Endothelial cell (in vitro differentiated cells): ENCODE measurements at places on chromosomes 1 and 21.

- no peak for DNase-seq
Measured at GRCh38 chr1:41661428-41662060, 177.1 kb upstream of the EDN2 start.

GRCh38 chr1:181443231-181443853 lies 40.0 kb upstream of the CACNA1E start:
- no peak for DNase-seq

DNA sequence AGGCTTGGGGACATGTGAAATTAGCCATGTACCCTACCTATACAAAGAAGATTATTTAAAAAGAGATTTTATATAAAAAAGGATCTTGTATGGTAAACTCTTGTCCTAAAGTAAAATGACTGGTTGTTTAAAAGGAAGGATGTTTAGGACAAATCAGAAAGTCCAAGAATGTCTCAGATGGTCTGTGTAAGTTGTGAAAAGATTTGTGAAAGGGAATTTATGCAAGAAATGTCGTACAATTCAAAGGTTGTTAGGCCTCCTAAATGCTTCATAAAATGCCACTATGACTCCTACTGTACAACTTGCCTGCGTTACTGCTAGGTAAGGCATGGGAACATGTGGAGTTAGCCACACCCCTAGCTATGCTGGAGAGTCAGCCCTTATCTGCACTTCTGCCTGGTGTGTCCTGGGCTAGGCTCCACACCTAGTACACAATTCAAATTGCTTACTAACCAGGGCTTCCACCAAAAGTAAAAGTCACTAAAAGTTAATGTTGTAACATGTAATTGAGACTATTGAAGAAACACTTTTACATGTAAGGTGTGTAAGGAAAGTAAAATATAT lies 19.7 kb downstream of the PRDX6 start:
- no peak for DNase-seq

- no peak for DNase-seq
Measured at GRCh38 chr1:6954591-6954990, 169.3 kb downstream of the CAMTA1 start.

DNA sequence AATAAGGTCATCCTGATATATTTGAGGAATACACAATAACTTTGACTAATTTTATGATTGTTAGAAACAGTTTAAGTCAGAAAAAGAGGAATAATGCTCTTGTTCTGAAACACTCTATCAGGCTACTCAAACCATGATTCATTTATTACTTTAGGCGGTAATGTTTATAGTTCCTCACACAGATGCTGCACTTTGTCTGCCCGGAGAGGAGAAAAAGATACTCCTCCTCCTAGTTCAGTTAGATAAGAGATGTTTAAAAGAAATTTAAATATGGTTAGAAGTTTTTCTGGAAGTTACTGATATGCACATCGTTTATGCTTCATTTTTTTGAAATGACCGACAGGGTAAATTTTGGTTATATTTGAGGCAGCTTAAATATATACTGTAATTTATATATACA lies 103.0 kb downstream of the ZMYM4 start:
- no peak for DNase-seq

DNA sequence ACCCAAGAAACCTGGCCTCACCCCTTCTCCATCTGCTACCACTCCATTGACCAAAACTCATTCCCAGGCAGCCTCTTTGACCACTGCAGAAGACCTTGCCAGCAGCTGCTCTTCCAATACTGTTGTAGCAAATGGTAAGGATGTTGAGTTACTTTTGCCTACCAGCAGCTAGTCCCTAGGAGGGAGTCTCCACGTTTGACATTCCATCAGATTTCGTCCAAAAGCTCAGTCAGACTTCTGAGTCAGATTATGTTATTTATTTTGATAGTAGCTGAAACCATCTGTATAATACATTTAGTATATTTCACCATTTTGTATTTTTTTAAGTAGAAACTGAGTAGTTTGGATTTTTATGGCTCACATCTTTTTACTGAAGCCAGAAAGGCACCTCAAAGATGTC lies 51.5 kb upstream of the WNT2B start:
- DNase-seq, result no peak

GRCh38 chr1:112904831-112905261 lies 51.1 kb downstream of the SLC16A1 start:
- DNase-seq, result no peak

GRCh38 chr1:169316556-169316955 lies 51.0 kb downstream of the NME7 start:
- DNase-seq, result no peak

GRCh38 chr1:162530307-162530987 lies 31.1 kb upstream of the UAP1 start:
- no peak for DNase-seq

DNA sequence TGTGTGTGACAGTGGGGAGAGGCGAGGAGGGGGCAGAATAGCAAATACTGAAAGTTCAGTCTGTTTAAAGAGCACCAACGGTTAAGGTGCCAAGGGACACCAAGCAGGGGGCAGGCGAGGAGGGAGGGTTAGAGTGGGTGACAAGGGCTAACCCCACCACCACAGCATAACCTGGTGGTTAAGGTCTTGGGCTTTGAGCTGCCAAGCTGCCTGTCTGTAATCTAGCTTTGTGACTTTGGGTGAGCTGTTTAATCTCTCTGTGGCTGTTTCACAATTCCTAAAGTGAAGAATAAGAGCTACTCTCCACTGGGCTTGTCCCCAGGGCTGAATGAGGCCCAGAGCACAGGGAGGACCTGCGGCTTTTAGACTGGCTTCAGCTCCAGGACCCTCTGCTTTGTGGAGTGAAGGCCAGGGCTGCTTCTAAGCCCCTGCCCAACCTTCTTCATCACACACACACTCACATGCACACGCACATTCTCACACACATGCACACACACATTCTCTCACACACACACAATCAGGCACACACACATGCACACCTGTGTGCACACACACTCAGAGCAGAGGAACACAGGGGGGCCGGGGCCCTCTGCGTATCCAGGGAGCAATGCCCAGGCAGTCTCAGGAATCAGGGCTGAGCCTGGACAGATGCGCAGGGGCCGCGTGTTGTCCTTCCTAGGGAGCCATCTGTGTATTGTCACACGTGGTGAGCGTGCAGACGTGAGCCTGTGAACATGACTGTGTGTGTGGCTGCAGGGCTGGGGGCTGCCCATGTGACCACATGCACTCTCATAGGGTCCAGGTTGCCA lies 101.6 kb upstream of the TARDBP start:
- DNase-seq, result no peak

GRCh38 chr1:159201642-159202041 lies 3.0 kb upstream of the ACKR1 start:
- DNase-seq, result no peak

DNA sequence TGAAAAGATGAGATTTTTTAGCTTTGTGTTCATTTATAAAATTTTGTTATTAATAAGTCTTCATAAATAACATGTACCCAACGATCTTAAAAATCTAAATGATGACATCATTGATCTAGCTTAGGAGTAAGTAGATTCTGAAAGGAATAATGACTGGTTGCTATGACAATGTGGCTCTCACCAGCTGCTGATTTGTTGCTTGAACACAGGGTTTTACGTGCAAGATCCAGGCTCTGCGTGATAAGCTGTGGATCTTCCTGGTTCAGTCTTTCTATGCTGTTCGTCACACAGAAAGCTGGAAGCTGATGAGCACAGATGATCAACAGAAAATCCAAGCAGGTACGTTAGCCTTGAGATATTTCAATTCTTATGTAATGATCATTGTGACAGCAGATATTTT lies 49.1 kb upstream of the C1orf146 start:
- DNase-seq, result no peak

DNA sequence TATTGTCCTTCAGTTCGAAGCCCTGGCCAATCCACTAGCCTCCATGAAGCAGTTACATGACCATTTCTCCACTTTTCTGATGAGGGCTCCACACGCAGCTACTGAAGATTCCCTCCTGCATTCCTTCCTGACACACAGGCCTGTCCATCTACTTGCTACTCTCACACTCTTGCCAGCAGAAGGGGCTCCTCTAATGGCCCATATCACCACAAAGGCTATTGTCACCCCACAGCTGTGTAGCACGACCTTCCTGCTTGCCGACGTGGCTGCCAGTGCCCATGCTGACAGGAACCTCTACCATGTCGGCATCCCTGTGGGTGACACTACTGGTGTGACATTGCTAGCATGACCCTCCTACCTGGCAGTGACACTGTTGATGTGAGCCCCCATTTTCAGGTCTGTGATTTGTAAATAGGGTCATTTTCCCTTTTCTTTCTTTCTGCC lies 1528.6 kb upstream of the TPTE start:
- peak; percentile 41 for DNase-seq

DNA sequence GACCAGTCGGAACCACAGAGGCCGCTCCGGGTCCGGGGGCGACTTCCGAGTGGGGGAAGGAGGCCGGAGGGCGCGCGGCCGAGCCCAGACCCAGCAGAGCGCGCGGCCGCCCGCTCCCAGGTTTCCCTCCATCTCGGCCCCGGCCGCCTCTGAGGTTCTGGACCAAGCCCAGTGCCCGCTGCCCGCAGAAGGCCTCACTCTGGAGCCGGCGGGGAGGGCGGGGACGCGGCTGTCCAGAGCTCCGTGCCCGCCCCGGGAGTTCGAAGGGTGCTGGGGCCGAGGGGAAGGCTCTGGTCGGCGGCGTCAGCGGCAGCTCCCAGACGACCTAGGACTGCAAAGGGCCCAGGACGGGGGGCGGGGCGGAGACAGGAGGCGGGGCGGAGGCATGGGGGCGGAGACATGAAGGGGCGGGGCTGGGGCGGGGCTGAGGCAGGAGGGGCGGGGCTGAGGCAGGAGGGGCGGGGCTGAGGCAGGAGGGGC lies 48.0 kb upstream of the SLC19A1 start:
- DNase-seq, result peak; percentile 74

- DNase-seq, result no peak
Measured at GRCh38 chr1:27506703-27507102, 16.7 kb upstream of the WASF2 start.

- DNase-seq, result no peak
Measured at GRCh38 chr1:109258481-109259466, 9.4 kb downstream of the CELSR2 start.

DNA sequence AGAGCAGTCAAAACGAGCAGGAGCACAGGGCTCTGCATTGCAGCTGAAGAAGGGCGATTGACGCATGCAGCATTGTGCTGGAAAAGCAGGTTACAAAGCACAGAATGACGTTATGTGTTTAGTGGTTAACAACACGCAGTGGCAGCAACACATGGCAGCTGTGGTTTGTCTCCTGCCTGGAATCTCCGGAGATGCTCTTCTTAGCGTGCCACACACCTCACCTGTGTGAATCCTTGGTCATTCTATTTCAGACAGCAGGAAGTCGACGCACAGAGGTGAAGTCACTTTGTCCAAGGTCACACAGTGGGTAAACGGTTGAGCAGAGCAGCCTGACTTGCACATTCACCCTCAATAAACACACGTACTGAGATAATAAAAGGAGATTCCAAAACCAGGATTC lies 14.7 kb downstream of the OBSCN start:
- no peak for DNase-seq

DNA sequence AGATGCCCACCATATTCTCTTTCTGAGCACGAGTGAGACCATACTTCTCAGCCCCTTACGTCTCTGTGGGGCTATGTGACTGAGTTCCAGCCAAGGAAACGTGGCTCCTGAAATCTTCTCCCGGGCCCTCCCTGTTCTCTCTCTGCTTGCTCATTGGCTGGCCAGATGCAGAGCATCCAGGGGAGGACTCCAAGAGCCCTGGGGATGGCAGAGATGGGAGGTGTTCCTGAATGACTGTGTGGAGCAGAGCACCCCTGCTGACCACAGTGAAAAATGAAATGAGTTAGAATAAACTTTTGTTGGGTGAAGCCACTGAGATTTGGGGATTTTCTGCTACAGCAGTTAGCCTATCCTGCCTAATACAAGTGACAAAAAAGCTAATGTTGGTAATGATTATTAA lies 23.8 kb downstream of the KIAA0040 start:
- DNase-seq, result no peak

DNA sequence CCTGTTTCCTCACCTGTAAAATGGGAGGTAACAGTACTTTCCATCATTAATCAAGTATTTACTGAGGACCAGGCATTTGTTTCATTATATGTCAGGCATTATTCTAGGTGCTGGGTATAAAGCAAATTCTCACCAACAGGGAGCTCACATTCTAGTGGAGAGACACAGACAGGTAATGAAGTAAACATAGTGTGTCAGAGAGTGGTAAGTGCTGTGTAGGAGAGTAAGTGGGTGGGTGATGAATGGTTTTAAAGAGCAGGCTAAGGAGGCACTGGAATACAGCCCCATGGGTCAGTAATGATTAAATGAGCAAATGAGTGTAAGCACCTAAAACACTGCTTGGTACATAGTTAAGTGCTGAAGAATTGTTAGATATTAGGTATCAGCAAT lies 60.4 kb downstream of the DNTTIP2 start:
- no peak for DNase-seq

DNA sequence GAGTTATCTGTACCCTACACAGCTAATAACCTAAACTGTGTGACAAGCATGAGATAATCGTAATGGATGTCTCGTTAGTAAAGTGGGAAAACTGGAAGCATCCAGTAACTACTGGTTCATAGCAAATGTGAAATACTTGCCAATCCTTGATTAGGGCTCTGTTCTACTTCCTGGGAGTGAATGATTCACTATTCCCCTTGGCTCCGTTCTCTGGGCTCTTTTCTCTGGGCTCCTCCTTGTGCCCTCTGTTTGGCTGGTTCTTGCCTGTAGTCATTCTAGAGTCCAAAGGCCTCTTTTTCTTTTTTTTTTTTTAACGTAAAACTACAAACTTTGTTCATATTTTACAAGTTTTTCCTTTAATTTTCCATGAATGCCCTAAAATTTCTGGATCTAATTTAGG lies 465.8 kb upstream of the PLXNA2 start:
- no peak for DNase-seq

GRCh38 chr1:29893806-29894205 lies 657.5 kb downstream of the PTPRU start:
- DNase-seq, result no peak

- peak; percentile 66 for DNase-seq
Measured at GRCh38 chr1:160046494-160047110, 14.8 kb upstream of the PIGM start.

- no peak for DNase-seq
Measured at GRCh38 chr1:241553886-241554592, 21.9 kb downstream of the KMO start.

DNA sequence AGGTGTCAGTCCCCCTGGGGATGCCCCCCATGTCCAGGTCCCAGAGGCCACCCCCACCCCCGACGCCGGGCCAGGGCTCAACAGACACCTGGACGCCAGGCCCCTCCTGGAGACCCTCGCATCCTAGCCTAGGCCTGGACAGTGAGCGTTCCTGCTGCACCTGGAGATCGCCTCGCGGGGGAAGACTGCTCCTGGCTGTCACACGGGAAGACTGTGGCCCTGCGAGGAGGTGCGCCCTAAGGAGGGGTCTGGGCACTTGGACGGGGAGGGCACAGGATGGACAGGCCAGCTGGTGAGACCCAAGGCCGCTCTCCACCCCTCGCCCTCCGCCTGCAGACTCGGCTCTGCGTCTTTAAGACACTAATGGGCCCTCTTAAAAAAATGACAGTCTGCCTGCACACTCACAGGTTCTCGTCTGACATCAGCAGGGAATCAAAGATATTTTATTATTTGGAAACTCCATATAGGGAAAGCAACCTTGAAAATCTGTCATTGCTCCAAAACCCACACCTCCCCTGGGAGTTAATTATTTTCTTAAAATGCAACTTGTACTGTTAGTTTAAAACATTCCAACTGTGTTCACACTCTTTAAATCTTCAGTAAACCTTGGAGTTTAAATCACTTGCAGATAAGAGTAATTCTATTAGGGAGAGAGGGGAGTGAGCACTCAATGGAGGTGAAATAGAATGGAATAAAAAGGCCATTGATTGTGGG lies 45.6 kb upstream of the ACTRT2 start:
- DNase-seq, result no peak
